ENCODE measurements at places on chromosomes 6 and 20.

GRCh38 chr6:17021539-17021889 is 80.3 kb upstream of the STMND1 start:
- DNase-seq: no peak

DNA sequence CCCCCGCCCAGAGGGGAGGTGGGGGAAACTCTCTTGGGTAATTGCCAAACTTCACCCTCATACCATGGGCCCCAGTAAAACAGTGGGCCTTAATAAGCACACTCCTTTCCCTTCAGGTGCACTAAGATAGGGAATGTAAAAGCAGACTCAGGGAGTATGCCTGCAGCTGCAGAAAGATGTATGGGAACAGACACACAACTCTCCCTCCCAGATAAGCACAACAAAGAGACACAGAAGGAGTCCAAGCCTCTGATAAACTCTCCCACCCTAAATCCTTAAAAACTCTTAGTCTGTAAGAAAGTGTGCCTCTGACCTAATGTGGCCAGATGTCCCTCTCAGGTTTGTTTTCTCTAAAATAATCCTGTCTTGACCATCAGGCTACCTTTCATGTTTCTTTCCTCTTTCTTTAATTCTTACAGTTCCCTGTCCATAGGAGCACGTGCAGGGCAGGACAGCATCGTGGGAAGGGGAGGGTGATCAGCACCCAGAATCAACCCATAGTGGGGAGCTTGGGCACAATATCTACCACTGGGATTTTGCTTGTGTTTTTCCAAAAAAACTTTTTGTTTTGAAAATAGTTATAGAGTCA is 11.3 kb upstream of the CTCFL start:
- DNase-seq: no peak

DNA sequence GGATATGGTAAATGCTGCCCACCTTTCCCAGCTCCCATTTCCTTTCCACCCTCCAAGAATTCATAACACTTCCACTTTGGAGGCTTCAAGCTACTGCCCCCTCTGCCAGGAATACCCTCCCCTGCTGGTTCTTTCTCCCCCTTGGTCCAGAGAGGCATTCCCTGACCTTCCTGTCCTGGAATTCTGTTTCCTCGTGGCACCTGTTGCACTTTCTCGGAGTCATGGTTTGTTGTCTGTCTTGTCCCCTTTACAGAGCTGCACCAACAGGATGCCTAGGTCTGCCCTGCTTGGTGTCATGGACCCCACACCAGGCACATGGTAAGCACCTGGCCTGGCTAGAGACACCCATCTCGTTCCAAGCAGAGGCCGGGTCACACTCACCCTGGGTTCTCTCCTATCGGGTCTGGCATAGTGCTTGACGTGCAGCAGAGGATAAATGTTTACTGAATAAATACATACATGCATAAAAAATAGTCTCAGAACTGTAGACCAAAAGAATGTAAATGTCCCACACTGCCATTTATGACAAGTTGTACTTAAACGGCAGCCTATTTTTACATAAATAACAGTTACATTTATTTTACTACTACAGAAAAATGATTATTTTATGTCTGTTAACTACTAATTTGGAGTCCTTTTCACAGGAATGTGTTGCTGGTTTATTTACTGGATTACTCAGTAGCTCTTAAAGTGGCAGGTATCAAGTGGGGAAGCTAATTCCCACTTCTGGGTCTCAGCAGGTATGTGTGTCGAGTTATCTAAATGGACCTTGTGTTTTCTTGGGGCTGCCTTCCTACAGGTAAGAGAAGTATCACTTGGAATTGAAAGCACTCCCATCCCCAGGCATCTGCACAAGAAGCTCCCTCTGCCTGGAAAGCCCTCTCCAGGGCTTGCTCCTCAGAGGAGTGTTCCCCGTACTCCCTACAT is 69.3 kb downstream of the KIF13A start:
- DNase-seq: no peak

DNA sequence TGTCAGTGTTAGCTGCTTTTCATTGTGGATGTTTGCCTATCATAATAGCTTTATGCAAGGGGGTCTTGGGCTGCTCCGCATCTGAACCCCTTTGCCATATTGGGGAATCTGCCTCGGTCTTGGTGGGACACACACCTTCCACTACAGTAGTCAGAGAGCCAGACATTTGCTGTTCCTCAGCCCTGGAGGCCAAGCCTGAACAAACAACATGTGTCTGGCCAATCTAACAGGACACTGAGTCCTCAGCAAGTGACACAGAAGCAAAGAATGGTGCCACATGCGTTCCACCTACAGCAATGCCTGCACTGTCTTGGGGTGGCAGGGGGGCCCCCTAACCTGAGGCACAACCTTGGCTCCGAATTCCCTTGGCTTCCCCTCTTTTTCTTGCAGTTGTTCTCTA is 243.9 kb downstream of the LY86 start:
- DNase-seq: no peak

DNA sequence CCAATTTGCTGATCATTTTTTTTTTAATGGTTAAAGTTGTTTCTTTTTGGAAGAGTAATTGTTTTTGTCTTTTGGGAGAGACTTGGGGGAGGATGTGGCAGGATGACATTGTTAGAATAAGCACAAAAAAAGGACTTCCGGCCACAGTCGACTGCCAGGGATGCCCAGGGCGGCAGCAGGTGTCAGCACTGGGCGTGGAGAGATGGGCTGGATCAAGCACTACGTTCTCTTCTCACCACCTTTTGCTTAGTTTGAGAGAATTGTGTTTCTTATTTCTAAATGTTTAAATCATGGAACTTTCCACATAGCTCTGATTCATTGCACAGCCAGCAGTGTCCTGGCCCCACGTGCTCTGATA is 104.6 kb upstream of the FRMD1 start:
- no peak for DNase-seq

GRCh38 chr6:140078561-140079125 is 704.2 kb upstream of the CITED2 start:
- peak; percentile 97 for DNase-seq

GRCh38 chr6:95431637-95432228 is 145.6 kb upstream of the MANEA start:
- DNase-seq: no peak

DNA sequence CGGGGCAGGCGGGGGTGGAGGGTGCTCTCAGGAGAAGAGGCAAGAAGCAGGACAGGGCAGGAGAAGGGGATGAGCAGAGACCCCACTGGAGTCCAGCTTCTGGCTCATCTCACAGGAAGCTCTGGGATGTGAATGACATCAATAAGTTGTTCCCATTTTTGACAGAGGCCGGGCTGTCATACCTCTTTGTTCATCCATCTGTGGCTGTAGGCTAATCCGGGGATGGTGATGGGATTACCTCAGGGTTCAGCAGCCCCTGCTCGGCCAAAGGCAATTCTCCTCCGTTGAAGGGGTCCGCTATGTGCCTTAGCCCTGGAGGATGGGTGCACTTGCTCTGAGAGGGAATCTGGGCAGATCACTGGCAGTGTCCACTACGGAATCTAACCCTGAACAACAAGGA is 3.3 kb upstream of the TMC2 start:
- no peak for DNase-seq

GRCh38 chr6:75906871-75907270 is 157.8 kb downstream of the MYO6 start:
- DNase-seq: no peak

- no peak for DNase-seq
These were observed 24.2 kb upstream of the DOK5 start for GRCh38 chr20:54451171-54451570.

Measured in GM04503 (cell line).